ENCODE measurements at places on chromosomes 1 and 21.

- DNase-seq: peak; percentile 58
Measured at GRCh38 chr1:61082311-61083012, at the start of gene NFIA. Gene NFIA (plus strand): TSS chr1:61082561.

DNA sequence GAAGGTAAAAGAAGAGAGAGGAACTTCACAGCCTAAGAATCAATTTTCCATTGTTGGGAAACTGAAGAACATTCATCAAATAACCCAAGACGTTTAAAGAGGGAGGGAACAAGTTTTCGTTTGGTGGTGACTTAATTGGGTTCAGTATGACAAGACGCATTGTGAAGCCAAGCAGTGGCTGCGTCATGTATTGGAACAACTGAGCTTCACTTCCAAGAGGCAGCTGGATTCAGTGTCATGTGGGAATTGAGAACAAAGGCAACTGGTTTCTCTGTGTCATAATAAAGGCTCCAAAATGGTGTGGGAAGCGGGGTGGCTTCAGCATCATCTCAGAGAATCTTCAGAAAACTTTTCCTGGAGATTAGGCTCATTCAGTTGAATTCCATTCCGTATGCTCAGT lies 29.8 kb upstream of the RC3H1 start:
- DNase-seq: no peak

- peak; percentile 98 for DNase-seq
Measured at GRCh38 chr1:87956072-87956471, 627.4 kb downstream of the LMO4 start.

GRCh38 chr1:198122693-198123092 lies 34.1 kb upstream of the NEK7 start:
- no peak for DNase-seq

DNA sequence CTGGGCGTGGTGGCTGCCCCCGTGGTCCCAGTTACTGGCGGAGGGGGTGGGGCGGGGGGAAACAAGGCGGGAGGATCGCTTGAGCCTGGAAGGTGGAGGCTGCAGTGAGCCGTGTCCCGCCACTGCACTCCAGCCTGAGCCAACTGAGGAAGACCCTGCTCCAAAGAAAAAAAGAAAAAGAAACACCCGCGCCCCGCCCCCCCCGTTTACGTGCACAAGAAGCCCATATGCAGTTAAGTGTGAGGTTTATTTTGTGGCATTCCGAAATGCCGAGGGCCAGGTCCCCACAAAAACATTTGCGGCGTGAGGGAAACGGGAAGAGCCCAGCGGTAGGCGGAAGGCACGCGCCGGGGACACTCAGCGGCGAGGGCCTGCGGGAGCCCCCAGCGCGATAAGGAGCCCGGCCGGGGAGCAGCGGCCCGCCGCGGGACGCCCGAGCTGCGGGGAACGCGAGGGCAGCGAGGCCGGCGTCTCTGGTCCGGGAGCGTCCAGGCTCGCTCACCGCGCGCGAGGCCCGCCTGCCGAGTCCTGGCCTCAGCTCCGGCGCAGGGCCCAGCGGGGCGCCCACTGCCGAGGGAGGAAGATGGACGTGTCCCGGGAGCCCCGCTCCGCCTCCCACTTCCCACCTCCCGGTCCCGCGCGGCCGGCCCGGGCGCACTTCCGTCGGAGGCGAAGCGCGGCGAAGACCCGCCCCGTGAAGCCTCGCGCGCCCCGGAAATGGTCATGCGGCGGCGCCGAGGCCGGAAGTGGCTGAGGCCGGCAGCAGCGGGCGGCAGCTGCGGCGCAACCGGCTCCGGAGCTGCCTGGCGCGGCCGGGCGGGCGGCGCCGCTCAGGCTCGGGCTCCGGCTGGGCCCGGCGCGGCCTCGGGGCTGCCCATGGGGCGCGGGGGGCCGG lies at the start of gene TRAPPC10:
TSS of gene TRAPPC10 (plus strand) at position 731 of the 895 bp plus-strand sequence. CDS start 185 bp downstream, outside the sequence.
- DNase-seq: peak; percentile 49

GRCh38 chr1:183580281-183580682 lies 10.0 kb downstream of the NCF2 start:
- DNase-seq: peak; percentile 55

- no peak for DNase-seq
Measured at GRCh38 chr1:195482137-195482536, 1126.1 kb downstream of the KCNT2 start.

GRCh38 chr1:54199151-54199764 lies 572 bp downstream of the CYB5RL start:
- DNase-seq: no peak

DNA sequence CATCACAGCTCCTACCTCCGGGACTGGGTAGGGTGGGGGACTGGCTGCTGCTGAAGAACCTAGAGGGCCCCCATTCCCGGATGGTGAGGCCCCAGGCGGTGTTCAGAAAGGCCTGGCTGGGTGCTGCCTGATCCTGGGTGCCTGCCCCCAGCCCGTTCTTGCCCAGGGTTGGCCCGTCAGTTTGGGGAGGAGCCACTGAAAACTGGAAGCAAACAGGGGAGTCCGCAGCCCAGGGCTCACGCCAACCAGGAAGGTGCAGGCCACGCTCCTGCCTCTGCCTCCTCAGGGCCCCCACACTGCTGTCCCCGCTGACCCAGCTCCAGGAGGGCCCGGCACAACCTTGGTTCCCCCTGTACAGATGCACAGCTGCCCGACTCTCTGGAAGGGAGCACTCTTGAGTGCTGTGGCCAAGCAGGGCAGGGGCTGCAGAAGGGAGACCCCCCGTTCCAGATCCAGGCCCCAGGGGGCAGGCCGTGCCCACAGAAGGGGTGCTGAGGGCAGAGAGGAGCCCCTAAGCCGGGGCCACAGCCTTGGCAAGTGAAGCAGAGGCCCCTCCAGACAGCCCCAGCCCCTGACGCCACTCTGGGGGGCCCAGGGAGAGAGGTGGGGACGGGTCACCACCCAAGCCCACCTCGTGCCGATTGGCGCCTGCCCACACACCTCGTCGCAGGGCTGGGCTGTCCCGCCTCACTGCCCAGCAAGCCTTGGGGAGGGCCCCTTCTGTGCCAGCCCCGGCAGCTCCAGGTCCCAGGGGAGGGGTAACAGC lies 5.5 kb downstream of the C1QTNF12 start:
- DNase-seq: no peak

GRCh38 chr1:76577525-76578185 lies 289.6 kb upstream of the ST6GALNAC5 start:
- DNase-seq: no peak

- DNase-seq: peak; percentile 32
Measured at GRCh38 chr1:93346421-93346993, 800 bp downstream of the DR1 start.

DNA sequence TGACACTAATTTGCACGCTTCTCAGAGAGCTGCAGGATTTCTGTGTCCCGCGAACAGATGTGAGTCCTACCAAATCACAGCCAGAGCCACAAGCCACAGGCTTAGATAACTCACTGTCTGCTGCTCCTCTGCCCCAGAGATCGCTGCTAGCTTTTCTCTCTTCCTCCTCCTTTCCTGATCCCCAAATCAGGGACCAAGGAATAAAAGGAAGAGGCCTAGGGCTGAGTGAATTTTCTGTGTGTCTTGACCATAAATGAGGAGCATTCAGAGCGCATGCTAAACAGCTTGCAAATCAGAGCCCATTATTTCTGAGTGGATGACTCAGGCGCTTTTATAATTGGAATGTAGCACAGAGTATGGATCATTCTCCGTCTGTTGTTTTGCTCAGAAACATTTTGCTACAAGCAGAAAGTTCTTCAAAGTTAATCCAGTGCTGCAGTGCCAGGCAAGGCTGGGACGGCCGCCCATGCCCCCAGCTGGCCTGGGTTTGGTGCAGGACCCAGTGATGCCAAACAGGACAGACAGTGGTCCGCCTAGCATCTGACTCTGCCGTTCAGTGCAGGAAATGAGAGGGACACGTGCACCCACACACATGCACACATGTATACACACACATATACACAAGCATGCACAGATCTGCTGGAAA lies 38.2 kb downstream of the KCNAB2 start:
- no peak for DNase-seq

- no peak for DNase-seq
Measured at GRCh38 chr1:199665371-199665770, 362.1 kb upstream of the NR5A2 start.

DNA sequence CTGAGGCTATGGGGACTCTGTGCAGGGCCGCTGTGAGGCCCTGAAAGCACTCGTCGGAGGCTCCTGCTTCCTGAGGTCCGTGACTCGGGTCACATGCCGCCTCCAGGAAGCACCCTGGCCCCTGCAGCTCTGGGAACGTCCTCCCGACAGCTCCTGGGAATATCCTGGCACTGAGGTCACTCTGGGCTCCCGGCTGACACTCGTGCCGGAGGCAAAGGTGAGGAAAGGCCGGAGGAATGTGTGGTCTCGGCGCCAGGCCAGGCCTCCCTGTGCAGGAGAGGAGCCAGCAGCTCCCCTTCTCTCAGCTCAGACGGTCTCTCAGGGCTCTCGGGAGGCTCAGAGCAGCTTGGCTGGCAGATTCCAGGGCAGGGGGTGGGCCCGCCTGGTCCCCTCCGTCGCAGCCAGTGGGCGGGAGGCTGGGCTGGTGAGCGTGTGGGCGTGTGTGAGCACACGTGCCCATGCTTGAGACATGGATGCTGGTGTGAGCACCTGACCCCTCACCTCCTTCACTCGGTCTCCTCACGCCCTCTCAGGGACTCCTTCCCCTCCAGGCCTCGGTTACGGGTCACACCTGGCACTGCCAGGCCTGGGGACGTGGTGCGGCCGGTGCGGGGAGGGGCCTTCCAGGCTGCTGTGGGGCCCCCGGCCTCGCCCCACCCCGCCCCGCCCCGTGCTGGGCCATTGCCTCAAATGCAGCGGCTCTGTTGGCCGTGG lies 5.5 kb upstream of the RNF223 start:
- DNase-seq: peak; percentile 89
